ENCODE measurements at places on chromosomes 5 and 9.

- DNase-seq: no peak
These were observed 60.7 kb upstream of the ZNF169 start for GRCh38 chr9:94198414-94198813.

DNA sequence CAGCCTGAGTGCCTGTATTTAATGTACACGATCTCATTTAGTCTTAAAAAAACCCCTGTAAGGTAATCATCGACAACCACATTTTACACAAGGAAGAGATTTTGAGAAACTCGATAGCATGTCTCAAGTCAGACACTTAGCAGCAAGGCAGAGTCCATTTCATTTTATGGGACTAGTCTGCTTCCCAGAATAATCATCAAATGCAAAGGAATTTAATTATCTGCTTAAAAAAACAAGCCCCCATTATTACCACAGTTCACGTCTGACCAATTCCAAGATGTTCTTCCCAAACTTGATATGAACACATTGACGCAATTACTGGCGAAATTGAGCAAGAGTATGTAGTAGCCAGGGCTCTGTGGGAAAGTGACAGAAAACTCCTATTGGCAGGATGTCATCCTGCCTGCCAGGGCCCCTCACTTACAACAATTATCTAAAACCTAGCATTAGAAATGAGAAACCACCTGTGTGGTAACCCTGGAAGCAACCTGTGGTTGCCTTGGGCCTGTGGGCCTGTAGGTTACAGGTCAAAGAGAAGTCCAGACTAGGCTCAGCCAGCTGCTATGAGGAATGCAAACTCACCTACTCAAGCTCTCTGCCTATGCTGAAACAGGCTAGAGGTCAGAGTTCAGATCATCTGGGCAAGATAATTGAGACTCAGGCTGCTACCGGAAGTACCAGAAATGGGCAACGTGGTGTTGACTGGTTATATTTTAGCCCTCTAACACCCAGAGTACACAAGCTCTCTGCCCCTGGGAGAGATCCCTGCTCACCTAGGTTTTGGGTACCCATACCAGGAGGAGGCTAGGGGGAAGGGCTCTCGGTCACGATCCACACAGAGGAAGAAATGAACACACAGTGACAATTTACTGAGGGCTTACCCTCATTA is 1.6 kb downstream of the B4GALT1 start:
- DNase-seq: no peak

DNA sequence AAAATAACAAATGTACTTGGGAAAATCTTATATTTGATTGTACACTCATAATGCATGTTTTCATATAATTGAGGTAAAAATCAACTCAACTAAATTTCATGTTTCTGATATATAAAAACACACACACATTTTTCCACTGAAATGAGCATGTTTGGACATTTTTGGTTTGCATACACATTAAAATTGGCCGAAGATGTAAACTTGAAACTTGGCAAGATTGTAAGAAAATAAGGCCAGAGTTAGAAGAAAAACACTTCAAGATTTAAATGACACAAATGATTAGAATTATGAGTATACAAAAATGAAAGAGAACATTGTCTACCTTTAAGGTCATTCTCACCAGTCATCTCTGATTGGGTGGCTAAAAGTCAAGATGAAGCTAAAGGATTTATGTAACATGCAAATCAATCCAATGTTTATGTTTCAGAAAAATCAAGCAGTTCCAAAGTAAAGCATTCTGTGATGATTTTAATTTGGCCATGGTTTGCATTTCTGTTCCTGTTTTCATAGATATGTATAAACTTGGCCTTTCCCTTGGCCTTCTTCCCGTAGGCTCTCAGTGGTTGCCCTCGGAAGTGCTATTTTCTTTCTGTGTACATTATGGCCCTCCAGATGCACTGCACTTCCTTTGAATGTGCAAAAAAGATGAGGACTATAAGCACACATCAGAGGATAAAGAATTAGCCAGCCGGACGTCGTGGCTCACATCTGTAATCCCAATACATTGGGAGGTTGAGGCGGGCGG is 1105.4 kb upstream of the DMAC1 start:
- DNase-seq: no peak

- DNase-seq: no peak
These were observed 2.7 kb downstream of the MTRR start for GRCh38 chr5:7871653-7872052.

DNA sequence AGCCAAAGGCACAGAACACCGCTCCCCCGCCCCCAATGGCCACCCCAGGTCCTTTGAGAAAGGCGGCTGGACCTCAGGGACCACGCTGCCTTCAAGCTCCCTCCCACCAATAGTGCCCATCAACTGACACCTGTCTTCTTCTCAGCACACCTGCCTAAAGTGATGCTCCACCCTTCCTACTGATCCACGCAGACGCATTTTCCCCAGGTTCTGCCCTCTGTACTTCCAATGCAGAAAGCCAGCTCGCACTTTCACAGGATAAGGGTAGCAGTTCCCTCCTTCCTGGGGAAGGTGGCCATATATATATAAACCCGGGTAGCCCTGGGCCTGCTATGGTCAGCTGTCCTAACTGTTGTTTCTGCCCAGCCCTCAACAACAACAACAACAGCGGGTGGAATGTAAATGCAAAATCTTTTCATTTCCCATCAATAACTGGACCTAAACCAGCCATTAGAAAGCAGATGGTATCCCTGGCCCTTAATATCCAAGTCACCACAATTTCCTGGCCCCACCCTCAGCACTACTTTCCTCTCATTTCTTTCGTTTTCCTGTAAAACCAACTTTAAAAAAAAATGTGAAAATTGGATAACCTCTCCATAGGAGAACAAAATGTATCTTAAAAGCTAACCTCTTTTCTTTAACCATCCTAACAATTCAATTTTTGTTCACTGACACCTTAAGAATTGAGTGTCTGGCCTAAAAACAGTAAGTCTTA is 1.7 kb downstream of the GOLM1 start:
- DNase-seq: no peak

DNA sequence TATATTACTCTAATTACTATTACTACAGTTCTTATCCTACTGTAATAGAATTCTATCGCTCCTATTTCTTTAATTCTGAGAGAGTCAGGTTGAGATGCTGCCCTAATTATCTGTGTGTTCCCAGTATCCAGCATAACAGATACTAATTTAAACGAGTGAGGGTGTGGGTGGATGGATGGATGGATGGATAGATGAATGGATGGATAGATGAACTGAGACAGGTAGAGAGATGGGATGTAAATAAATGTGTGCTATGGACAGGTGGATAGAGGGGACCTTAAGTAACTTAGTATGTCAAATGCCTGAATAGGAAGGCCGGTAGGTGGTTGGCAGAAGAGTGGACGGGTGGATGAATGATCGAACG is 143.6 kb upstream of the ADRA1B start:
- DNase-seq: no peak

- no peak for DNase-seq
These were observed 1.7 kb downstream of the RACK1 start for GRCh38 chr5:181242031-181242451.

- DNase-seq: no peak
These were observed 592.0 kb upstream of the WWC1 start for GRCh38 chr5:167699432-167699831.

DNA sequence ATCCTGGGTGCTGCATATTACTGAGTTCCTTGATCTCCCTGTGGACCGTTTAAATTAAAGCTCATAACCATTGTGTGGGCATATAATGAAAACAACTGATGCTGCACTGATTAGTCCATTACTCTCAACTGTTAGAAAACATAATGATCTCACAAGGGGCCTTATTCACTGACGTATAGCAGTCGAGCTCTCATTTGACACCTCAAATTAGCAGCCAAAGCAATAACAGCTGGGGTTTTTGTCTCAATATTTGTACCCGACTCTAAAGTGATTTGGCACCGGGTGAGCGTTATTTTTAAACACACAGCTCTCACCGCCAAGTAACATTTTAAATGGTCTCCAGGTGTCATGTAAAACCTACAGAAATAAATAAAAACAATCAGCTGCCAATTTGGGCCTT is 252.2 kb upstream of the PANK3 start:
- no peak for DNase-seq

DNA sequence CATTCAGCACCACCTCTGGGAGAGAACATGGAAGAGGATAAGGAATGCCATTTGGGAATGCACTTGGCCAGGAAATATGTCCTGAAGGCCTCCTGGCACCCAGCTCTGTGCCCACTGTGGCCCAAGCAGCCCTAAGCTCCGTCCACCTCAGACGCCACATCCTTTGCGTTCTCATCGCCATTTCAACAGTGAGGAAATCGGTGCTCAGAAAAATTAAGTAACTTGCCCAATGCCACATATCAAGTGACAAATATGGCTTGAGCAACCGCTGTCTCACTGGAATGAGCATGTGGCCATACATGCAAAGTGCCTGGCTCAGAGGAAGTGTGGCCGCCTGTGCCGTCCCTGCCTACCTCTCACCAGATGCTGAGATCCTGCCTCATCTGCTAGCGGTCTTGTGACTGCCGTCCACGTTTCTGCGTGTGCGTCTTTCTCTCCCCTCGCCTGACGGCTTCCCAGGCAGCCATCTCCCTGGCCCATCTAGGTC is 984 bp upstream of the DOK3 start:
- no peak for DNase-seq

DNA sequence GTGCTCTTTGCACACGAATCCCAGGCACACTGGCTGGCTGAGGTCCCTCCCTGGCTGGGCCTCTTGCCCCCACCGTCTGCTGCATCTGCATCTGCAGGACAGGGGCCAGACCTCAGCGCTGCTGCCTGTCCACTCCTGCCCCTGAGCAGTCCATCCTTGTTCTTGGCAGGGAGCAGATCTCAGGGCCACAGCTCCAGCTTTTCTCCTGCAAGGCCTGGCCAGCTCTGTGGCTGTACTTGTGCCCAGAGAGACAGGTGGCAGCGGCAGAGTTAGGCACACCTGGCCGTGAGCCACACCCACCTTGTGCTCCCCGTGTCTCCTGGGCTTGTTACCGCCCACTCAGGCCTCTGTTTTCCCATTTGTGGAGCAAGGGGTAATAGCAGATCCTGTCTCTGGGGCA is 13.9 kb downstream of the NEK6 start:
- no peak for DNase-seq

- no peak for DNase-seq
These were observed 6.7 kb downstream of the PRRC2B start for GRCh38 chr9:131400627-131401026.

GRCh38 chr5:64347309-64347708 is 158.5 kb upstream of the RGS7BP start:
- DNase-seq: no peak

GRCh38 chr5:135436951-135437418 is 10.2 kb downstream of the DCANP1 start:
- DNase-seq: no peak

DNA sequence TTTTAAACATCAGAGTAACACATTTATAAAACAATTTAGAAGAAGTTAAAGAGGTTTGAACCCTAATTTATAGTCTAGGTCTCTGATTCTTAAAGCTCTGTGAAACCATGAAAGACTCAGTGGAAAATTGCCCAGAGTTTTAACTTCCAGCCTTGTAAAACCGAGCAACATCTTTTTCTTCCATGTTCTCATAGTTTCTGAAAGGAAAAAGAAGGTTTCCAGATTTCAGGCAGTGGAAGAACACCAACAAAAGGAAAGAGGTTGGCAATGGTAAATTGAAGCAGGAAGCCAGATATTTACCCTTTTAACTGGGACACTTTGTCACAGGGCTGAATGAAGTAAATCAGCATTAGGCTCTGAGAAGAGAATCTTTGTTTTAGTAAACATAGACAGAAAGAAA is 1999.3 kb downstream of the MAT2B start:
- no peak for DNase-seq

GRCh38 chr9:106438928-106439327 is 424.0 kb upstream of the ZNF462 start:
- no peak for DNase-seq

- no peak for DNase-seq
These were observed 471.9 kb downstream of the MTRR start for GRCh38 chr5:8340739-8341344.

DNA sequence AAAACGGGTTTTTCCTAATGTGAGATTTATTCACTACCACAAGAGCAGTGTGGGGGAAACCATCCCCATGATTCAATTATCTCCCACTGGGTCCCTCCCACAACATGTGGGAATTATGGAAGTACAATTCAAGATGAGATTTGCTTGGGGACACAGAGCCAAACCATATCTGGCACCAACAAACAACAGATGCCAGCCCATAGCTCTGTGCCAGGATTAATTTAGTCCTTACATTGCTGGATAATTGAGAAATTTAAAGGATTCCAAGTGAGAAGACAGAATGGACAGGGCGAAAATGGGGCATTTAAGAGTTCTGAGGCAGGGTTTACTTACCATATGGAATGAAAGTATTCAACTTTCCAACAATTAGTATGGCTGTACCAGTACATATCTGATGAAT is 30.8 kb upstream of the DNAH5 start:
- no peak for DNase-seq

- DNase-seq: no peak
These were observed 5.7 kb upstream of the BHMT start for GRCh38 chr5:79105868-79106267.

DNA sequence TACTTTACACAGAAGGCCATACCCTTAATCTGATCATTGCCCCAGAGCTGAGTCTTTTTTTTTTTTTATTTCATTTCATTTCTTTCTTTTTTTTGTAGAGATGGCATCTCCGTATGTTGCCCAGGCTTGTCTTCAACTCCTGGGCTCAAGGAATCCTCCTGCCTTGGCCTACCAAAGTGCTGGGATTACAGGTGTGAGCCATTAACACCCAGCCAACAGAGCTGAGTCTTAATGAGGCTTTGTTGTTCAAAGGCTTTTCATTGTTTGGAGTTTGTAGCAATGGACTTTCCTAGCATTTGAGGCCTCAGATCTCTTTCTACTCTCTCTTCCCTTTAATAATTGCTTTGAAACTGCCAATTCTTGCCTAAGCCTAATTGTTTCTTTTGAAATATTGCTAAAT is 176.5 kb upstream of the FBN2 start:
- no peak for DNase-seq

DNA sequence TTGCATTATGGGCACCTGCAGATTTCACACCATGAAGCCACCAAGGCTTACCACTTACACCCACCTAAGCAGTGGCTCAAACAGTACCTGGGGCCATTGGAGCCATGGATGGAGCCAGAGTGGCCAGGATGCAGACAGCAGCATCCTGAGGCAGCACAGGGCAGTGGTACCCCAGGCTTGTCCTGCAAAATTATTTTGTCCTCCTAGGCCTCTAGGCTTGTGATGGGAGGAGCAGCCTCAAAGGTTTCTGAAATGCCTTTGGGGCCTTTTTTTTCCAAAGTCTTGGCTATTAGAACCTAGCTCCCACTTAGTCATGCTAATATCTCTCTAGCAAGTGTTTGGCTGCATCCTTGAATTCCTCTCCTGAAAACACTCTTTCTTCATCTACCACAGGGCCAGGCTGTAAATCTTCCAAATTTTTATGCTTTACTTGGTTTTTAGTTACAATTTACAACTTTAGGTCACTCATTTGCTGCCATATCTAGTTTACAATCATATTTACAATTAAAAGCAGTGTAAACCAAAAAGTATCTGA is 15.7 kb downstream of the TMC1 start:
- DNase-seq: no peak

GRCh38 chr5:157047898-157048297 is 11.0 kb downstream of the HAVCR1 start:
- no peak for DNase-seq

Data from CMK (cell line).